Activated CD4-positive, alpha-beta T cell treated with anti-CD3 and anti-CD28 coated beads for 48 hours (primary cell): ENCODE measurements at places on chromosomes 6 and 20.

DNA sequence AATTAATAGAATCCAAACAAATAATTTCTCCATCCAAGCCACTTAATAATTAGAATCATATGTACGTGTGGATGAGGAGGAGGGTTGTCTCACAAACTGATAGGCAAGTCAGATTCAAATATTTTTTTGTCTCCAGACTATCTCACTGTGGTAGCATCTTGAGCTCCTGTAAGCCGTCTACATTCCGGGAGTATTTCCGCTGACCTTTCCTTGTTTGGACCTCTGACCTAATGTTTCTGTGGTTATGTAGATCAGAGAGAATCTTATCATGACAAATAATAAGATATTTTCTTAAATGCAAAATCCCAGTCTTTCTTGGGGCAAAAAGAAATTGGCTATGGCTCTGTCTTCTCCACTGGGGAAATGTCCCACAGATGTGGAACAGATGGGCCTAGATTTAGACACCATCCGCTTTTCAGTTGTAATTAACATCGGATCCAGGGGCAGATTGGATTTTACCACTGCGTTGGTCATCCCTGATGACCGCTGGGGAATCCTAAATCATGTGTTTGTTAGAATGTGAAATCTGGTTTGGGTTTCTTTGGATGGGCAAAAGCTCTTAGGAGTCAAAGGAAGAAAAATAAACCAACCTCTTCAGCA lies 197.1 kb upstream of the RIN2 start:
- no peak for DNase-seq

GRCh38 chr20:62268228-62268900 lies 30.0 kb downstream of the OSBPL2 start:
- no peak for DNase-seq

- no peak for DNase-seq
Measured at GRCh38 chr6:4103929-4104328, 25.0 kb upstream of the FAM217A start.

GRCh38 chr20:54476169-54477009 lies 996 bp downstream of the DOK5 start:
- DNase-seq, result no peak

GRCh38 chr6:125361868-125362267 lies 60.1 kb upstream of the HDDC2 start:
- no peak for DNase-seq

DNA sequence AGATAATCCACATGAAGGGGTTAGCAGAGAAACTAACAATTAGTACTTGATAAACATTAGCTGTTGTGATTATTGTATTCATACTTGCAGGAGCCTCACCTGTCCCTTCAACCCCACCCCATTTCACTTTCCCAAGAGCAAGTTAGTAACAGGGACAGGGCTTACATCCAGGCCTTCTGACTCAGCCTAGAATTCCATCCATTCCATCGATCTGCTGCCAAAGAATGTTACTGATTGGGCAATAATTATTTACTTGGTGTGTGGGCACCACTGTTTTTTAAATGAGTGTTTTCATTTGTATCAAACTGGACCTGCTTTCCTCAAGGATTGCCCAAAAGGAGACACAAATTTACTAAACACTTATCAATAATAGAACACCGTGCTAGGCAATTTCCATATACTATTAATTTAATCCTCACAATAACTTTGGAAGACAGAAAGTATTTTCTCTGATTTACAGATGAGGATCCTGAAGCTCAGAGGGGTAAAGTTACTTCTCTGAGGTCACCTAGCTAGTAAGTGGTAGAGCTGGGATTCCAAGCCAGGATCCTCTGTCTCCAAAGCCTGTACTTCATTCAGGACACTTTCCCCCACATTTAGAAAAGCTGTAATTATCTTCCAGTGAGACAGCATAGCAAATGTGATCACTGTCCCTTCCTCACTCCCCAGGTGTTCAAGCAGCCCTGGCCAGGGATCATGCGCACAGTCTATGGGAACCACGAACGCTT lies 32.8 kb downstream of the GSS start:
- DNase-seq, result no peak

DNA sequence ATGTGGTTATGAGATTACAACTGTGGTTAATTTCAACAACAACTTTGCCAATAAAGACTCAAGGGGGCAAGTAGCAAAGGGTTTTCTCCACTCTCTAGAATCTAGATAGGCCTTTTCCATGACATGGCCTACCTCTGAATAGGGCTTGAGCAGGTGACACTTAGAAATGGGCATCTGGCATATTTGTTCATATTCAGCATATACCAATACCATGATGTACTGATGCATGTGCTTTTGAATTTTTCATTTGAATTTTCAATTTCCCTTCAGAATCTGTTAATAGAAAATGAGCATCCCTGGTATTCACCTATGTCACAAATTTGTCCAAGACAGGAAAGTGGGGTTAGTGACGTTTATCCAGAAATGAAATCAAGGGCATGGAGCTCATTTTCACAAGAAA lies 757.5 kb upstream of the NRSN1 start:
- no peak for DNase-seq

GRCh38 chr6:160065200-160065599 lies 56.4 kb upstream of the SLC22A1 start:
- DNase-seq, result no peak

GRCh38 chr6:156953479-156954146 lies 176.4 kb downstream of the ARID1B start:
- no peak for DNase-seq

- no peak for DNase-seq
Measured at GRCh38 chr6:12339808-12340487, 49.8 kb downstream of the EDN1 start.

DNA sequence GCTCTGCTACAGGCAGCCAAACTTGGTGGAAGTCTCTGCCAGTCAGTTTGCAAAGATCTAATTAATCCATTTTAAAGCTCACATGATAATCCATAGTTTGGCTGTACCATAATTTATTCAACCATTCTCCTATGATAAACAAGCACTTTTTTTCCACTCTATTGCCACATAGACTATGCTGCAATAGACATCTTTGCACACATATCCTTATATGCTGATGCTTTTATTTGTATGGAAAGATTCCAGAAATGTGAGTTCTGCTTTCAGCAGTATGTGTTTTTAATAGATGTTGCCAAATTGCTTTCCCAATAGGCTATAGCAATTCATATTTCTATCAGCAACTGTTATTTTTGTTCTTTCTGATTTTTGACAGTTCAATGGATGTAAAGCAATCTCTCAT lies 628.0 kb downstream of the KIF16B start:
- no peak for DNase-seq

DNA sequence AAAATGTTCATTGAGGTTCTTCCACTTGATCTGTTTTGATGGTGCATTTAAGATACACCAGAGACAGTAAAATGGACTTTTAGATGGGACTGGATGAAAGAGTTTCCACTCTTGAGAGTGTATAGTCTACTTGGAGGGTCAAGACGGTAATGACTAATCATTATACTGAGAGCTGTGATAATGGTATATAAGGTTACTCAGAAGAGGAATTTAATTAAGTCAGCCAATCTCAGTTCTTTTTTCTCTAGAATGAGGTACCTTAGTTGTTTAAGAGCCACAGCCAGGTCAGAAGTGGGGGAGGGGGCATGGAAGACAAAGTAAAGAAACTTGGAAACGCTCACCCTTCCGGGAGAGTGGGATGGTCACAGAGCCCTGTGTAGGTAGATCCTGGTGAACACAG lies 123.9 kb downstream of the MAP3K4 start:
- no peak for DNase-seq

DNA sequence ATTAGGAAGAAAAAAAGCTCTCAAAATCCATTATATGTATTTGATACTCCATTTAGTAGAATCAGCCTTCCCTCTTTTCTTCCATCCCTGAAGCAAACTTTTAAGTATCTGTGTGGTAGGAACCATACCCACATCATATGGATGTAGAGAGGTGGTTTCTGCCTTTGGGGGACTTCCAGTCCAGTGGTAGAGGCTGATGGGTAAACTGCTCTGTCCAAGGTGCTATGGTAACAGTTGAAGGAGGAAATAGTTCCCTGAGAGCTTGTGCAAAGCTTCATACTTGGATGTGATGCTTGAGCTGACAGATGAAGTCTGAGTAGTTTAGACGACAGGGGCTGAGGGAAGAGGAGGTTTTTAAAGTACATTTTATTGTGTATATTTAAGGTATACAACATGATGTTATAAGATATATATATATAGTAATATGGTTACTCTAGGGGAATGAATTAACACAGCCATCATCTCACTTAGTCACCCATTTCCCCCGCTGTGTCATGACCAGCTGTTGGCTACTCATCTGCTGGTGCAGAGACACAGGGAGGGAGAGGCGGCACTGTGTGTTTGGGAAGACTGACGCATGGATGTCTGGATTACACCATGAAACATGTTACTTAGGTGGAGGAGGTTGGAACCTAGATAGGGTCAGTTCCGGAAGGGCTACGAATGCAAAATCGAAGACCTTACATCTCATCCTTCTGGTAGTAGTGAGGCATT lies 185.2 kb downstream of the FARS2 start:
- no peak for DNase-seq

GRCh38 chr20:48604936-48605335 lies 222.9 kb downstream of the PREX1 start:
- DNase-seq, result no peak

GRCh38 chr6:139402876-139403386 lies 28.5 kb upstream of the CITED2 start:
- DNase-seq, result no peak

DNA sequence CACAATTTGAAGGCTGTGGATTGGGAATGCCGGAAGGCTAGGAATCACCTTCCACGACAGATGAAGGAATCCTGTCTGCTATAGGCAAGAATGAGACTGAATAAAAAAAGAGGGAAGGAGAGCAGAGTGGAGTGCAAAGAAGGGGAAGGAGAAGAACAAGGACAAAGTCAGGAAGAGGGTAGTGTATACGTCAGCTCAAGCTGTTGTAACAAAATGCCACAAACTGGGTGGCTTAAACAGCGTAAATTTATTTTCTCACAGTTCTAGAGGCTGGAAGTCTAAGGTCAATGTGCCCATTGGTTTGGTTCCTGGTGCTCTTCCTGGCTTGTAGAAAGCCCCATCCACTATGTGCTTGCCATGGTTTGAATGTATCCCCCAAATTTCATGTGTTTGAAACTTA lies 104.5 kb downstream of the TTLL2 start:
- DNase-seq, result no peak

GRCh38 chr20:34468951-34469350 lies 47.3 kb upstream of the DYNLRB1 start:
- DNase-seq, result no peak

- no peak for DNase-seq
Measured at GRCh38 chr6:165660857-165661663, 2.0 kb downstream of the PDE10A start.

GRCh38 chr20:1124421-1124820 lies 6.0 kb downstream of the PSMF1 start:
- DNase-seq, result no peak

DNA sequence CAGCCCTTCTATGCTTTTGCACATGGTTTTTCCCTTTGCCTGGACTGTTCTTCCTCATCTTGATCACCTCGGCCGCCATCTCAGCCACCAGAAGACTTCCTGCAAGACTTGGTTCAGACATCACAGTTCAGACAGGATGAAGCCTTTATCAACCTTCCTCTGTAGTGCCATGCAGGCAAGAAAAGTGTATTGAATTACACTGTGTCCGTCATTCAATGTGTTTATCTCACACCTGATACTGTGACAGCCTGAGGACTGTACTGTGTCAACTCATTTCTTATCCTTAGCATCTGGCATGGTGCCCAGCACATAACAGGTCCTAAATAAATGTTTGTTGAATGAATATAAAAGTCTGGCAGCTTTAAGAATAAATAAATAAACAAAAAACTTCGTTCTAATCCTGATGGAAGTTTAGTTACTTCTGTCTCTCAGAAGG lies 133.3 kb upstream of the MAN1A1 start:
- DNase-seq, result no peak

DNA sequence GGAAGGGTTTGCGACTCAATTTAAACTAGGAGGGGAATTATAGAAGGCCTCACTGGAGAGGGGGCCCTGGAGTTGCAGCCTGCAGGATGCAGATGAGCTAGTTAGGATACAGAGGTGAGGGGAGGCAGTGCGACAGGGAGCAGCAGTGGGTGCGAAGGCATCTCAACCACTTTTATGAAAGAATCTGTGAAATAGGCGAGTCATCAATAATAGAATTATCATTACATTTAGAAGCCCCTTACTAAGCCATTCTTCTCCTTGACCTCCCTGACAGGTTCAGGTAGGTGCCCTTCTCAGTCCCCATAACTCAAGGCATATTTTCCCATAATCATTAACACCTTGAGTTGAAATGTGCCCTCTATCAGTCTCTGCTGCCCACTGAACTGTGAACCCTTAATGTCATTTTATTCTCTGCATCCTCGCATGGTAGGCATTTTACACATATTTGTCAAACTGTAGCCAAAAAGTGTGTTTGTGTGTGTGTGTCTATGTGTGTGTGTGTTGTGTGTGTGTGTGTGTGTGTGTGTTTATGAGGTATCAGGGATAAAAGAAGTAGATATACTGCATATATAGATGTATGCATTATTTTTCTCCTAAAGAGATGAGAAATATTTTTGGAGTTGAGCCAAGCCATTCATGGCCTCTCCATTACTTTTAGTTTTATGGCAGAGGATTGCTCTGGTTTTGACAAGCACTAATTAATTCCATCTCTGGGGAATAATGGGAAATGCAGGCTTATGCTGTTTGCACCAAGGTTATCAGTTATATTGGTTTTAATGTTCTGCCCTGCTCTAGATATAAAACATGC lies 898.8 kb downstream of the KIF16B start:
- DNase-seq, result no peak

DNA sequence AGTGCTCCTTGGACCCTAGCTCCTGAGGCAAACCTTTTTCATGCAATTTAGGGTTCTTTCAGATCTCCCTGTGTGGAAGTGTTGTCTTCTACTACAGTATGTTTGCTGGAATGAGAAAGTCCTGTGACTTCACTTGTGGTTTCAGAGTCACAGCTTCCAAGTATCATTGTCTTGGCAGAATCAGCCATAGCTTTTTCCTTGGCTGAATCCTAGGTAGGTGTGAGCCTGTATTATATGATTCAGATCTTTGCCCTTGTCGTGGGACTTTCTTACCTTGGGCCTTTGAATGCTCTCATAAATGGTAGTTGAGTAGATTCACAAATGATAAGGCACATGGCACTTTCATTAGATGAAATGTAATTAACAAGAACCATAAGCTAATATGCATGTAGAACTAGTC lies 16.5 kb downstream of the CARMIL1 start:
- DNase-seq, result no peak

DNA sequence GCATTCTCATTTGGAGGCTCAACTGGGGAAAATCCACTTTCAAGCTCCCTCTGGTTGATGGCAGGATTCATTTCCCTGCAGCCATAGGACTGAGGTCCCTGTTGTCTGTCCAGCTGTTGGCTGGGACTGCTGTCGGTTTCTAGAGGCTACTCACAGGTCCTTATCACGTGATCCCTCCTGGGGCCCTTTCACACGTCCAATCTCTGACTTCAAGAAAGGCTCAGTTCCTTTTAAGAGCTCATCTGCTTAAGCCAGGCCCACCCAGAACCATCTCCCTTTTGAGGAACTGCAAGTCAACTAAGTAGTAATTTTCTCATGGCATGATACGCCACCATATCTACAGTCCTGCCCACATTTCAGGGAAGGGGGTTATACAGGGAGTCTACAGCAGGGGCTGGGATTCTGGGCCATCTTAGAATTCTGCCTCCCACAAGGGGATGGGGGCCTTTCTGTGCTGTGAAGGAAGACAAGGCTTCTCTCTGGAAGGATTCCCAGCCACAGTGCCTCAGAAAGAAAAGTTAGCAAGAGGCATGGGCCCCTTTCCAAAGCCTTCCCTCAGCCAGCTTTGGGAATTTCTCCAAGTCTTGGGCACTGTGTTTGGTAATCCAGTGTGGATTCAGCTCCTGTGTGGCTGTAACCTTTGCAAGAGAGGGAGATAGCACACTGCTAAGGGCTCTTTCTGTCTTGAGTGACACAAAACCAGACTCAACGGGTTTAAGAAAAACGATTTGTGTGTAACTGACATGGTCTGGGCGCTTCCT lies 66.4 kb downstream of the CTCFL start:
- no peak for DNase-seq
